NCI-H446 (cell line): ENCODE measurements at places on chromosomes 6 and 20.

GRCh38 chr20:4568361-4568959, 153.2 kb upstream of the PRND start:
- no peak for DNase-seq

DNA sequence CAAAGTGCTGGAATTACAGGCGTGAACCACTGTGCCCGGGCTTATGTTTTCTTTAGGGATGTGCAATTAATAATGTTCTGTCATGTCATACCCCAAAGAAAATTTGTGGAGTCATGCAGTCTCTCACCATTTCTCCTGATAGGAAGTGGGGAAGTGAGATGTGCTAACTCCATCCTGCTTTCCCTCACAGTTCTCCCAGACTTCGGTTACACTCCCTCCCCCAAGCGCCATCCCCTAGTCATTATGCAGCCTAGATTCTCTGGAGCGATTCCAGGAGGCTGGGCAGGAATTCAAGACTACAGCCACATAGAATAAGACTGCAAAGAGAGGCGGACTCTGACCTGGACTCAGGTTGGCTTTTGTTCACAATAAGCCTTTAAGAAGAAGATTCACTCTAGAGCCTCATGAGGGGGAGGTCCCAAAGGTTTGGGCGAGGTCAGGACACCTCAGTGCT, 271.4 kb downstream of the ALDH8A1 start:
- DNase-seq = peak; percentile 88

- no peak for DNase-seq
Observed at GRCh38 chr6:138543657-138544056, 44.4 kb upstream of the NHSL1 start.

DNA sequence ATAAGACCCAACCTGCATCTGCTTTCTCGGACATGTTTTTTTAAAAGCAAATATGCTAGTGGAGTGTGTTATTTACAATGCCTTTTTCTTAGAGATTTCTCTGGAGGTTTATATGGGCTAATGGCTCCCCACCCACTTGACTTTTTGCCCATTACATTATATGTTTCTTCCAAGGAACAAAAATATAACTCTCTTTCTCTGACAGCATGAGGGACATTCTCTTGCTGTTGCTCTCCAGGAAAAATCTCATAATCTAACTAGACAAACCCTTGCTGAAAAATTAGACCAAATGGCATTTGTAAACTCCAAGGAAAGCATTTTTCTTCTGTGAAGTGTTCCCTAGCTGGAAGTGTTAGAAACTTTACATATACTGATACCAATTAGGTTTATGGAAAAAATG, 213.7 kb downstream of the PRL start:
- DNase-seq = no peak

- no peak for DNase-seq
Observed at GRCh38 chr6:138374815-138375214, 2.9 kb upstream of the SMIM28 start.

DNA sequence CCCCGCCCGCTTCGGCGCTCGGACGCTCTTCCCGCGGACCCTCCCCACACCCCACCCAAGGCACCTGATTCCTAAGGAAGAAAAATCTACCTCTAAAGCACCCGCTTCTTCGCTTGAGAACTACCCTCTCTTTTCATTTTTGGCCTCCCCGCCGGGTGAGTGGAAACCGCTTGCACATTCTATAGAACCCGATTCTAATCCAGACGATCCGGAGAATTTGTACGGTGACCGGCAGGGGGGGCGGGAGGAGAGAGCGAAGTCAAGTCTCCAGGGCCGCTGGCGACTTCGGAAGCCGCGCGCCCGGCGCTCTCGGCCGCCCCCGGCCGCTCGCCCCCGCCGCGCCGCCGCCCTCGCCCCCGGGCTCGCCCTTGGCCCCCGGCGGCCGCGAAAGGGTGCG, at the start of gene RBM24:
Gene RBM24 (plus strand): TSS at position 262 of the 397 bp plus-strand sequence. CDS start 221 bp downstream, outside the sequence.
- no peak for DNase-seq

DNA sequence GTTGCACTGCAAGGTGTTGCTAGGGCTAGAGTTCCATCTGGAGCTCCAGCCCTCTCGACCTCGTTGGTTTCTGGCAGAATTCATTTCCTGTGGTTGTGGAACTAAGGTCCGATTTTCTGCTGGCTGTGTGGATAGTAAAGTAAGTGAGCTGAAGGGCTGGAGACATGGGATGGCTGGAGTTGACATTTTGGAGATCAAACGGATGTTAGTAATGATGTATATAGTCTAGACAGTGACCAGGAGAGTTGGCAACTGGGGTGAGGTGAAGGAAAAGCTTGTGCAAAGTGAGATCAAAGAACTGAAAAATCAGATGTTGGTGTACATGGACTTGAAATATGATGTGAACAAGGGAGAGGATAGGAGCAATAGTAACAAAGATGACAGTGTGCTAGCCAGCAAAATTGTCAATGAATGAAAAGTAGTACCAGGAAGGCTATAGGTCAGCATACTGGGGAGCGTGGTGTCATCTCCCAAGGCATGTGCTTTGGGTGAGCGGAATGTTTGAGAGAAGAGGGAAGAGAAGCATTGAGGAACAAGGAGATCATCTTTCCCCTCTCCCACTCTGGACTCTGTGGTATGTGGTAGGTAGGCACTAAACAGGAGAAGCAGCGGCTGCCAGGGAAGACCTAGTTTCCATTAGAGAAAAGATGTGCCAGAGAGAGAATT, 7.8 kb downstream of the QRSL1 start:
- no peak for DNase-seq

DNA sequence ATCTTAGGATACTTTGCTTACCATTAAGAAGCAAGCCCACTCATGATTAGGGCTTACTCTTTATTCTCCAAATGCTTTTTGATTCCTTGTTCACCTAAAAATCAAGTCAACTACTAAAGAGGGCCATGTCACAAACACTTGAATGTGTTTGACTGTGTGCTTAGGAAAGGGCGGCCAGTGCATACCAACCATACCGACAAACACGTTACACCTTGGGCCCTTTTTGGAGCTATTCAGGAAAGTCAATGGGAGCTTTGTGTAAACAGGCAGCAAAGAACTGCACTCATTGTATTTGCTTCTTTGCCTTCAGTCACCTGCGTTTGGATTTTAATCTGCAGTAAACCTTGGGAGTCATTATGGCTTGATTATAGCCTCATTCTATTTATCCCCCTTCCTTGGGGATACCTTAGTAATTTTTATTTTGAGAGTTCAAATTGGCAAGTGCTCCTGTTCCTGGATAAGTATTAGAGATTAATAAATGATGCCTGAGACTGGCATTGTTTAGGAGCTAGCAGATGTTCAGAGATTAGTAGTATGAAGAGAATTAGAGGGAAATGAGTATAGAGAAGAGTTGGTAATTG, 102.6 kb upstream of the HDGFL1 start:
- DNase-seq = no peak

DNA sequence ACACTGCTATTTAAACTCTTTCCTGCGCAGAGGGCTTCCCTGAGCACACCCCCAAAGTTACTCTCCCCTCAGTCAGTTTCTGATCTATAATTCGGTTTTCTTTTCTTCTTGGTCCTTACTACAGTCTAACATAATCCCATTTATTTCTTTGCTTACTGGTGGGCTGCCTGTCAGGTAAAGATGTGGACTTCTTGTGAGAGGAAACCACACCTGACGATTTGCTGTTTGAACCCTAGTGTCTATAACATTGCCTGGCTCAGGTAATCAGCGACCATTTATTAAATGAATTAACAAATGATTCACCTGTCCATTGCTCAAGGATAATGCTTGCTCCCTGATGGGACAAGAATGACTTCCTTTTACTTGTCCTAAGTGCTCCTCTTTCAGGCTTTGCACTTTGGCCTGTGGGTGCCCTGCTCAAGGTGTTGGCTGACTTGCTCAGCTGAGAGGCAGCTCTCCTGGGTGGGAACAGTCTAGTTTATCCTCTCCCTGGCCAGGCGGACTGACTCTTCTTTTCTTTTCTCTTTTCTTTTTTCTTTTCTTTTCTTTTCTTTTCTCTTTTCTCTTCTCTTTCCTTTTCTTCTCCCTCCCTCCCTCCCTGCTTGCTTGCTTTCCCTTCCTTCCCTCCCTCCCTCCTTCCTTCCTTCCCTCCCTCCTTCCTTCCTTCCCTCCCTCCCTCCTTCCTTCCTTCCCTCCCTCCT, 233.1 kb downstream of the BCAS1 start:
- DNase-seq = no peak

GRCh38 chr20:36116807-36117441, 37.6 kb upstream of the EPB41L1 start:
- no peak for DNase-seq
